GM19239 (cell line): ENCODE measurements at places on chromosomes 12 and 14.

DNA sequence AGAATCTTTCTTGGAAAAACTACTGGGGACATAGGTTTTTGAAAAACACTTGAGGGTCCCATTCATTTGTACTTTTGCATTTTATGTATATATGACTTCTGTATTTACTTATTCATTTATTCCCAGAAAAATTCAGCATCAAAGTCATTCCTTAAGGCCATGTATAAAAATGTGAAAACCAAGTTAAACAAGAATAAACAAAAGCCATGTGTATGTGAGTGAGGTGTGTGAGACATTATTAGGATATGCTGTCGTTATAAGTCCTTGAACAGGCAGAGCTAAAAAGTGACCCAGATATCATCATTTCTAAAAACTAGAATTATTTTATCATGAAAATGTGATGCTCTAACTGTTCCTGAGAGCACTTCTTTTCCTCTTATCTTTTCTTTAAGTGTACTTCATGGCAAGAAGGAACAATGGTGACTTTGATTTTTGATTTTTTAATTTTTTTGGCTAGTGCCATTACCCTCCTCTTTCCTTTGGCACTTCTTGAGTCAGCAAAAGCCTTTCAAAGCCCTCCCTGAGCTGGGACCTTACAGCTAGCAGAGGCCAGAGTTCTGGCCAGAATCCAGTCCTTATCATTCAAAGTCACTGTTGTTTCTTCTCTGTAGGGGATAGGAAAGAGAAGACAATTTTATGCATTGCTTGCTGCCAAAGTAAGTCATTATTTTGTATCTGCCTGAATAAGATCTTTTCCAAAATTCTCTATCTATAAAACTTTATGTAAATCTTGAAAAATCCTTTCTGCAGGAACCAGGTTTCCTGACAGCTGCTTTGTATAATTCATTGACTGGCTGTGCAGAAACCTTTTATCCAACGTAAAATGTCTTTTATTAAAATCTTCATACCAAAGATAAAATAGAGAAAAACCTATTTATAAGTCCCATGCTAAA, 419.7 kb upstream of the PRICKLE1 start:
- DNase-seq: no peak

GRCh38 chr14:22980672-22981089, 1.7 kb downstream of the AJUBA start:
- DNase-seq: no peak

DNA sequence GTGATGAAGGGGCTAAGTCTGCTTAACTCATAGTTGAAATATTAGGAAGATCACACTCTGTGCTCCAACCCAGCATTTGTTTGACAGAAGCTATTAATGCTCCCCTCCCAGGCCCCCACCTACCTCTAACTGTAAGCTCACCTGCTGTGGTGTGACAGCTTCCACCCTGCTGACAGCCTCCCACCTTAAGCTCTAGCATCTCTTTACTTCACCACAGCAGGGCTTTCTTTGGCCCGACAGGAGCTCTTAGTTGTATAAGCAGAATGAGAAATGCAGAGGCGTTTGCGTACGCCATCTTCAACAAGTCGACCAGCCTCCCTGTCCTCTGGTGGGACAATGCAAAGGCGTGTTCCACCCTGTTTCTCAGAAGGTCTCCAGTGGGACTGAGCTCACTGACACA, 80.1 kb upstream of the OSBPL8 start:
- no peak for DNase-seq

DNA sequence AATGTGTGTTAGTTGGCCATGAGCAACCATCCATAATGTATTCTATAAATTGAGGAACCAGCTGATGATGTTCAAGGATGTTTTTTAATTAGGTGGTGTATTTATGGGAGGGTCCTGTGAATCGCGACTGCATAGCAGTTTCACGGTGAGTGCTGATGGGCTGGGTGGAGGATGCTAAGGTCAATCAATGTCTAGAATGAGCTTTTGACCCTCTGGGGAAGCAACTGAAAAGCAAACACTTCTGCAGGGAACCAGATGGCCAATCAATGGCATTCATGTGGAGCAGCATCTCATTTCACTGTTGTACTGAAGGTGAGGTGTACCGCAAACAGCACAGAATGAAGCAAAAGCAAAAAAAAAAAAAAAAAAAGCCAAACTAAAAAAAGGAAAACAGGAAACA, 676.1 kb upstream of the TMEM132C start:
- no peak for DNase-seq

- no peak for DNase-seq
Observed at GRCh38 chr12:44260581-44260980, 424.7 kb downstream of the TMEM117 start.

DNA sequence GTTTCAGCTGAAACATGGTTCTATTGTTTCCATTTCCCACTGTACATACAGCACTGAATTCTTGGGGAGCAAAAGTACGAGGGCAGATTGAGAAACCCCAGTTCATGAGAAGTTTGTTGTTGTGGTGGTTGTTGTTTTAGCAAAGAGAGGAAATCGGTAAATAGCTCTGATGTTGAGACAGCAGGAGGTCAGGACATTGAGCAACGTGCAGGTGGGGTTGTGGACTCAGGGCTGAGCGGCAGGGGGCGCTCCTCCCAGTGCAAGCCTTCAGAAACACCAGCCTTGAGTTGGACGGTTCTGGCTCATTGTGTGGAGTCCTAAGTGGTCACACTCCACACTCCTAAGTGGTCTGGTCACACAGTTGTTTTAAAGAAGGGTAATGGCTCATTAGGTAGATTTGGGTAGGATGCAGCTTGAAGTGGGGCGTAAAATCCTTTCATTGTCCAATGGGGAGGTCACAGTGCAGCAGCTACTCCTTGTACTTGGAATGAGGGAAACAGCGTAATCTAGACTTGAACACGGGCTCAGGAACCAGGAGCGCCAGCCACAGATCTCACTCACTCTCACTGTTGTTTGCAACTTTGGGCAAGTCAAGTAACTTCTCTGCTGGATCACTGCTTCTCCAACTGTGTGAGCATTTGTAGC, 14.5 kb upstream of the PWP1 start:
- DNase-seq: no peak

DNA sequence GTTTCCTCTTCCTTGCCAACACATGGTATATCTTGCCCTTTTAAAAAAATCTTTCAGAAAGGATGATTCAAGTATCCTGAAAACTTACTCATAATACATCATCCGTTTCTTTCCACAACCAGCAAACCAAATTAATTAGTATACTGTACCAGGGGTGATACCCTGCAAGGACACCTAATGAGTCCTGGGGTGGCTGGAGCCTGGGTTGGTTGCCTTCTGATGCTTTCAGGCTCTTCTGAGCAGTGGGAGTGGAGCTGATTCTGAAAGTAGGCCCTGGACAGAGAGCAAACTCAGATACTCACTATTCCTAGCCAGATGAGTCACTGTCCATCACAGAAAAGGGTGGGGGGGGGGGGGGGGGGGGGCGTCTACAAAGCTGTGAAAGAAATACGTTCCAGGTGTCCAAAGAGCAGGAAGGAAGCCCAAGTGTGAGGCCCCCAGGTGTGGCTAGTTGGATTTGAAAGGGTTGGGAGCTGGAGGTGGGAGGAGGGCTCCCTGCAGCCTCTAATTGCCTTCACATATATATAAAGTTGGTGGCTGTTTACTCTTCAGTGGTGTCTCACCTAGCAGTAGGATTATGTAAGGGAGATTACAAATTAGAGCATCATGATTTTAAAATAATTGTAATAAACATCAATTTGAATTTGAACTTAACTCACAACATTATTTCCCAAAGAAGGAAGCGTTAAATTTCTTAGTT, 36.5 kb downstream of the FBXO33 start:
- DNase-seq: no peak
